ENCODE measurements at places on chromosomes 3 and 15.

- no peak for DNase-seq
Observed at GRCh38 chr15:40664909-40665308, 30.1 kb upstream of the RAD51 start.

DNA sequence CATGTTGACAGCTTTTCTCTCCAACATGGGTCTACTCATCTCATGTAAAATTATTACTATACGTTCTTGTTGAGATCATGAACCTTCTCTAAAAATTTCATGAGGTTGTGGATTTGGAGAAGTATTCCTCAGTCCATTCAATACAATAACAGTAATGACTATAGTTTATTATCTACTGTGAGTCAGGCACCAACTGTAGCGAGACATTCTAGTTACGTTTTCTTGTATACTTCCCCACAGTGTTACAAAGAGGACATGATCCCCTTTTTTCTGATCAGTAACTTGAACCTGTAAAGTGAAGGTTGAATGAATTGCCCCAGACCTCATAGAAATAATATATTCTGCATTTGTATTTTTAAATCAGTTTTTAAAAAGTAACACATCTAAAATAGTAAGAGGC lies 76.4 kb downstream of the AKAP13 start:
- no peak for DNase-seq

- no peak for DNase-seq
Observed at GRCh38 chr3:120506828-120507774, 56.3 kb upstream of the FSTL1 start.

- no peak for DNase-seq
Observed at GRCh38 chr3:99172736-99173657, 271.5 kb upstream of the DCBLD2 start.

DNA sequence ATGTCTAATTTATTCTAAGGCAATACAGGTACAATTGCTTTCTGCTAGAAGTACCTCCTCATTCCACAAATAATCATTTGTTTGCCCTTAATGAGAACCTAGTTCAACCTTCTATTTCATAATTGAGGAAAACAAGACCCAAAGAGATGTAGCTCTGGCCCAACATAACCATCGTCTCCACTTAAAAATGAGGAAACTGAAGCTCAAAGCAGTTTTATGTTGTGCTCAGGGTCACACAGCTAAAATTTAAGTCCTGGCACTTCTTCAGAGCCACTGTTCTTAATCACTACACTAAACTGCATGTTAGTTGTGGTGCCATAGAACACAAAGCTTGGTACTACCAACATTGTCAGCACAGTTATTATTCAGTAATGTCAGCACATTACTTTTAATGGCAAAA lies 108.0 kb downstream of the SERPINI1 start:
- DNase-seq: no peak

- no peak for DNase-seq
Observed at GRCh38 chr3:114879059-114880031, 267.7 kb downstream of the ZBTB20 start.

DNA sequence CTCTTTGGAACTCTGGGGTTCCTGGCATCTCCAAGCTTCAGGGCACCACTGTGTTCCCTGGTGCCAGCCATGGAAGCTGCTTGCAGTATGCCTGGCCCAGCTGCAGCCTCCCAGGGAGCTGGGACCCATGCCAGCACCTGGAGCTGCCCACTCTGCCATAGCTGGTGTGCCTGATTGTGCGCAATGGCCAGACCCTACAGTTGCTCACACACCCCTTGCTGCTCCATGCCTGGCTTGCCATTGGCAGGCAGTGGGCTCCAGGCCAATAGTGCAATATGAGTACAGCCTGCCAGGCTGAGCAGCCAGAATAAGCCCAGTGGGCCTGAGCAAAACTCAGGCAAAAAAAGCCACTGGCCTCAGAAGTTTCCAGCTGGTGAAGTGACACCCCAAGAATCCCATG lies 43.8 kb upstream of the LRRFIP2 start:
- no peak for DNase-seq

DNA sequence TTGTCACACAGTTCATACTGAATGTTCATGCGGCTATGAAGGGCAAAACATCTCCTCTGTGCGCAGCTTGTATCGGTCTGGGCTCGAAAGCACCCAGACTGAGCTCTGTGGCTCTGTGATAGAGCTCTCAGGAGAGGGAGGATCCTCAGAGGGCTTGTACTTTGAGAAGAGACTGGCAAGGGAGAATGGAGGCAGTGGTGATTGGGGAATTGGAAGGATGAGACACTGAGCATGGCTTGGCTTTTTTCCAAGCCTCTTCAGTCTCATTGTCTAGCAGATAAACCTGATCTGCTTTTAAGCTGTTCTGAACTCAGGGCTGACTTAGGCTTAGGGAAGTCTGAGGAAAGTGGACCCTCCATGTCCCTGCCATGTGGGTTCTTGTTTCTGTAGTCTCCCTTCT lies 43.0 kb downstream of the RAD54L2 start:
- no peak for DNase-seq

DNA sequence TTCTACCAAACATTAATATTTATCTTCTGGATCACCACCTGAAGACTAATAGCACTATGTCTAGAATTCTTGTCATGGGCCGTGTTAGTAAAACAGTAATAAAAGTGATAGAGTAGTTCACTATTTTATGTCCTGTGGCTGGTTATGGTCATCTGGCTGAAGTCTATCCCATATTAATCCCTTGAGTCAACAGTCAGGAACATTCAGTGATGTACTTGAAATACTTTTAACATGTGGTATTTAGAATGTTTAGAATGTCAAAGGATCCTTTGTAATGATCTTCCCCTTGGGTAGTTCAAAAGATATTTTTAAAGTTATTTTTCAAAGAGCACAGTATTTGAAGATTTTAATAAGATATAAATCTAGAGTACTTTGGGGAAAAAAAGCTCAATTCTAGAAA lies 117.0 kb downstream of the MBNL1 start:
- no peak for DNase-seq

- DNase-seq: no peak
Observed at GRCh38 chr3:34150992-34151391, 352.6 kb downstream of the PDCD6IP start.

DNA sequence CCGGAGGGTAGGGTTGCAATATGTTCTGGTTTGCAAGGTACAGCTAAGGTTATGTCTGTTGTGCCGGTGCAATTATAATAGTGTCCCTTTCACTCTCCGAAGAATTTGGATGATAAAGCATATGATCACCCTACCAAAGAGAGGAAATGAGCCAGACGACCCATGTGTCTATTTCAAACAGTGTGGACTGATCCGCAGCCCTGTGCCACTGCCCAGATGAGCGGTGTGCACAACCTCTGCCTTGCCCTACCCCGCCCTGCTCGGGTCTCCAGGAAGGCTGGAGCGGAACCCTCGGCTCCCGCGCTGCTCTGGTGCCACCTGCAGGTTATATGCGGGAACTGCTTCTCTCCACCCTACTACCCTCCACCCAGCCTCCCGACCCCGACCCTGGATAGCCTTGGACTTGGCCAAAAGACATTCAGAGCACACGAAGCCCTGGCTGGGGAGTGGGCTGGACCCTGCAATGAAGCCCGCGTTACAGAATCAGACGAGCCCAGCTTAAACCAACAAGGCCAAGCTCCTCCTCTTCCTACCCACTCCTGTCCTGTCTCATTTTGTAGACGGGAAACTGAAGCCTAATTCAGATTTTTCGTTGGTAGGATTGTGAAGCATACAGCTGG lies 68.4 kb upstream of the CHRNB4 start:
- peak; percentile 46 for DNase-seq

DNA sequence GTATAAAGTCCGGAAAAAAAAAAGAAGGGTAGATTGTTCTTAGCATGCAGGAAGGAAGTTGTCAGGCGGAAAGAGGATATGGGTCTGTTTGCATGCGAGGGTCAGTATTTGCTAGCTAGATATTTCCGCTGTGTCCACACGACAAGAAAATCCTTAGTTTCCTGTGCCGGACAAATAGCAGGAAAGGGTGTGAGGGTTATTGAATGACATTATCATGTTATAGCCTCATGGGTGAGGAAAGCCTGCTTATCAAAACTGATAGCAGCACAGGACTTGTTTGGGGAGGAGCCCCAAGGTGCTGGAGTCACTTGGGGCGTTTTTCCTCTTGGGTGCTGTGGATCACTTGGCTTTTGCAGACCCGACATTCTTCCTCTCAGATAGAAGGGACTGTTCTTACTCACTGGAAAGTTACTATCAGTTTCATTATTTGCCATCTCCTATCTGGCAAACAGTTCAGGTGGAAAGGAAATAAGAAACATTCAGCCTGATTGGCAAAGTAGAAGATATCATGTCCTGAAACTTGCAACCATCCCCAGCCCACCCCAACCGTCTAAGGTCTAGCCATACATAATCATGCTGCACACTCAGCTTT lies 127.2 kb upstream of the DPH6 start:
- no peak for DNase-seq

DNA sequence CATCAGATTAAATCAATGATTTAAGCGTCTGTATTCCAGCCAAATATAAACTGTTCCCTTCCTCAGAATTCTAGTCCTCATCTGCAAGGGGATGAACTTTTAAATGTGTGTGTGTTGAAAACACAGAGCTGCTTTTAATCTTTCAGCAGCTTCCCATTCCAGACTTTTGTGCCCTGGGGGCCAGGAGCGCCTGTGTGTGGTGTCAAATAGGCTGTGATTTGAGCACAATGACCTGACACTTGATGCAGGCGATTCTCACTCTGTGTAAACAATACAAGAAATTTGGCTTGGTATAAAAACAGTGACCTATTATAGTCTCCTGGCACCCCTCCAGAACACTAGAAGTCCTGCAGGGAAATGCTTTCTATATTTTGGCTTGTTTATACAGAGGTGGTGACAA lies 274.6 kb upstream of the ROPN1 start:
- no peak for DNase-seq

DNA sequence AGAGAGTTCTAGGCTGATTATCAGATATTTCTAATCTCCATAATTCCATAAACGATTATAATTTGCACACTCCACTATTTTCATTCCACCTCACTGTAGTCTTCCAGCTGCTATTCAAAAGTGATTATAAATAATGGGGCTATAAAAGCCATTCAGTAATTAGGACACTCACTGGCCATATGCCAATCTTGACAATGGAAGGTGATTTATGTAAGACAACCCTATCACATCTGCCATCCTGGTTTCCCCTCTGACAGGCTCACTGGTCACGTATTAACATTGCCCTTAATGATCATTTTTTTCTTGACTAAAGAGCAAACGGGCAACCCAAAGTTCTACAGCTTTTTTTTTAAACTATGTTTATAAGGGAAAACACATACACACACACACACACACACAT lies 402.4 kb downstream of the MAGI1 start:
- DNase-seq: no peak

DNA sequence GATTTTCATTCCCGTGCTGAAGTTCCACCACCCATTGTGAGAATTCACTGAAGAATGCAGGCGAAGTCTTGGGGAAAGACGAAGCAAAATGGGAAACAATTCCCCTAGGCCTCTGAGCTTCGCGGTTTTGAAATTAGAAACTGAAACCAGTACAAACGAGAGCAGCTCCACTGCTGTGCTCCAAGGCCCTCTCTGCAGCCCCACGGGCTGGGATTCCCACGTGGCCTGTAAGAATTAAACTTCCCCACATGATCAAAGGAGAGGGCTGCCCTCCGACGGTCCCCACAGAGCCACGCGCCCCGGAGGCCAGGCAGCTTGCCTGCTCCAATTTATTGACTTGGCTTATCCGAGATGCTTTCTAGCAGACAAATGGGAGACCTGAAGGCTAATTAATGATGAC lies 144.0 kb downstream of the GREM1 start:
- no peak for DNase-seq

DNA sequence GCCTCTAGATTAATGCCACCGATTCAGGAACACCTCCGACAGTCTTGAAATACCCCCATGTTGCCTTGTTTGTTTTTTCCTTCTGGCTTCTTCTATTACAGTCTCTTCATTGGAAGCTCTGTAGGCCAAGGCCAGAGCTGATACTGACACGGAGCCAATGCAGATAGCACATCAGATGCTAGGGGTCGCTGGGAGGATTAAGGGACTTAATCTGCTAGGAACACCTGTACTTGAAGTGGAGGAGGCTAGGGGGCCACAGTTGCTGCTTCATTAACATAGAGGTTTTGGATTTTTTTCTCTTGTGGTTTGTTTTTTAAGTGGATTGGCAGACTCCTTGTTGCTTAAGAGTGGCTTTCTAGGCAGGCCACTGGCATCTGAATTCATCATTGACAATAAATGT lies 49.6 kb downstream of the PARP14 start:
- DNase-seq: no peak

- DNase-seq: no peak
Observed at GRCh38 chr3:89101251-89101650, 6.2 kb upstream of the EPHA3 start.

DNA sequence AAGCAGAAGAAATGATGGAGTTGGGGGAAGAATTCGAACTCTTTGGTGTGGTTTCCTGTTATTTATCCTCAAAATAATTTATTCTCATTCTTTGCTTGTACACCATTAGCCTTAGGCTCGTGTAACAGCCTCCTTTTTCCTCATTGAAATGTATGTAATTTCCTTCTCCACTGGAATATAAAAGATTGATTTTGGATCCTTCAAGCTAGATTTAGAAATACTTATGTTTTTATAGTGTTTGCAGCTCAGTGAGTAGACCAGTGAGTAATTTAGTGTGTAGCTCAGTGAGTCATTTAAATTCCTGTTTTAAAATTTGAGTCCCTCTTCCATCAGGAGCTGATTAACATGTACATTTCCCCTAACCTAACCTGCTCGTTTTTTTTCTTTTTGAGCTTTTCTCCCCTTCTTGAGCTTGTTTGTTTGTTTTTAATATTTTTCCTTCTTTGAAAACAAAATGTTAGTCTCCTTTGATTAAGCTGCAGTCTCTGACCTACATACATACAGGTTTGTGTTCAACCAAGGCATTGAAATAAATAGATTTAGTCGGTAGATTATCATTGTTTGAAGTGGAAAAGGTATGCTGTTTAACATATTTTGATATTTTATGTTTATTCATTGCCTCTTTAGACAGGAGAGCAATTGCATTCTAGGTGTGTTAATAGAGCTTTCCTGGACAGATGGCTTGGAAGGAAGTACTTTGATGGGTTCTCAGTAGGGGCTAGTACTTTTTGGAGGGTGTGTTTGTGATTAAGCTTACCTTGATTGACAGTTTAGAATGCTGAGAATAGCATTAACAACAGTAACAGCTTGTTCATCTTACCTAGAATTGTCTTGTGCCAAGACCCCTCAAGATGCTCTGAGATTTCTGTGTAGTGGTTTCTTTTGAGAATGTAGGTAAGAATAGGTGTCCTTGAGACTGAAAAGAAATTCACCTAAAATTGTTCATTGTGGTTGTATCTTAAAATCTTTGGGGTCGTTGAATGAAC lies 5.9 kb downstream of the USP3 start:
- DNase-seq: no peak

GRCh38 chr3:71087143-71088018 lies 496.1 kb downstream of the FOXP1 start:
- DNase-seq: no peak
